Stimulated activated CD8-positive, alpha-beta memory T cell treated with anti-CD3 and anti-CD28 coated beads, Interleukin-12 subunit alpha, Interleukin-12 subunit beta, amount 100 ng/mL, for 4 hours (primary cell): ENCODE measurements at places on chromosomes 2 and 18.

DNA sequence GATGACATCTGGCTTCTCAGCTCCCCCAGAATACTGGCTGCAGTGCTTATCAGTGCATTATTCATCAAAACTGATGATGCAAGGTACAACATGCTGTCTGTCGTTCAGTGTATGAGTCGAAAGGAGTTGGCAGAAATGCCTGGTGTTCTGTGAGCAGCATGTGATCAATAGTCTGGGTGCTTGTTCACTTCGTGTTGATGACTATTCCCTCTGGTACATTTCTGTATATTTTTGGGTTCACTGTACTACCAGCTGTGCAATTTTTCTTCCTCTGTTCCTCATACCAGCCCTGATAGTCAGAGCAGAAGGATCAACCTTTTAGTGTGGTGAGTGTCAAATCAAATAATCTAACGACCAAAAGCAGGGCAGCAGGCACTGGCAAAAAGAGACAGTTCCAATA, 59.0 kb upstream of the KLHL14 start:
- no peak for DNase-seq

DNA sequence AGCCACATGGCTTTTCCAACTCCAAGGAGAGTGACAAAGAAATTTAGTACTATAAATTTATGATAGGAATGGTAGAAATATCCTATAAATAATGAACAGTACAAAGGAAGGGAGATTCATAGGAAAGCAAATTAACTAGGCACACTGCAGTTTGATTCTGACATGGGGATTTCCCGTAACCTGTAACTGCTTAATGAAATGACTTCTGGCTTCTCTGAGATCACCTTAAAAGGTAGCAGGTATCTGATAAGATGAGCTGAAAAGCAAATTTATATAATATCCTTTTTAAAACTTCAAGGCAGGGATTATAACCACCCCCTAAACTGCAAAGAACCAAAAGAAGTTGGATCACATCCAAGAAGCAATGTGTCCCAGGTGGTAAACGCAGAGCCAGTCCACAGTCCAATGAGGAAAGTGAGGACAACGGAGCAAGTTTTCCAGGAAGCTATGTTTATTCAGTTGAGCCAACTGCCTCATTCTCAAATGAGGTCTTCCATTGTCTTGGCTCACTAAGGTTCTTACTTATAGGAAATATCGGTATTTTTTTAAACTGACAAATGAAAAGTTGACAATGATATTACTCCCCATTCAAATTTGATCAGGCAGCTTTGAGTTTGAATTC, 43.0 kb downstream of the WIPF1 start:
- DNase-seq: no peak

DNA sequence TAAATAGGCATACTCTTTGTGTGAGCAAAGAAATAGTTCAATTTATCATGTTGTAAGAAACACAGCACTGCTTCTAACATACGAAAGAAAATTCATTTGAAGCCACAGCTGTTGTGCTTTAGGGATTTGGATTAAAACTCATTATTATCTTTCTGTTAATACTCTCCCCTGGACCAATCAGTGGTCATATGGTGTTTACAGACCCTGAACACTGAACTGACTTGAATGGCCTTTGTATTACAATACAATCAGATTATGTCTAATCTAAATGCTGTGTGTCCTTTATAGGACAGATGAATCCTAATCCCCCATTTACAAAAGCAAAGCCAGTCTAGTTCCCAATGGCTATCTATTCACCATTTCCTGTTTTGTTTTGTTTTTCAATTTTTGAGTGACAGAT, 36.5 kb downstream of the ZNF385B start:
- DNase-seq: no peak

- DNase-seq: no peak
Observed at GRCh38 chr2:170745305-170745704, 24.9 kb upstream of the ERICH2 start.

DNA sequence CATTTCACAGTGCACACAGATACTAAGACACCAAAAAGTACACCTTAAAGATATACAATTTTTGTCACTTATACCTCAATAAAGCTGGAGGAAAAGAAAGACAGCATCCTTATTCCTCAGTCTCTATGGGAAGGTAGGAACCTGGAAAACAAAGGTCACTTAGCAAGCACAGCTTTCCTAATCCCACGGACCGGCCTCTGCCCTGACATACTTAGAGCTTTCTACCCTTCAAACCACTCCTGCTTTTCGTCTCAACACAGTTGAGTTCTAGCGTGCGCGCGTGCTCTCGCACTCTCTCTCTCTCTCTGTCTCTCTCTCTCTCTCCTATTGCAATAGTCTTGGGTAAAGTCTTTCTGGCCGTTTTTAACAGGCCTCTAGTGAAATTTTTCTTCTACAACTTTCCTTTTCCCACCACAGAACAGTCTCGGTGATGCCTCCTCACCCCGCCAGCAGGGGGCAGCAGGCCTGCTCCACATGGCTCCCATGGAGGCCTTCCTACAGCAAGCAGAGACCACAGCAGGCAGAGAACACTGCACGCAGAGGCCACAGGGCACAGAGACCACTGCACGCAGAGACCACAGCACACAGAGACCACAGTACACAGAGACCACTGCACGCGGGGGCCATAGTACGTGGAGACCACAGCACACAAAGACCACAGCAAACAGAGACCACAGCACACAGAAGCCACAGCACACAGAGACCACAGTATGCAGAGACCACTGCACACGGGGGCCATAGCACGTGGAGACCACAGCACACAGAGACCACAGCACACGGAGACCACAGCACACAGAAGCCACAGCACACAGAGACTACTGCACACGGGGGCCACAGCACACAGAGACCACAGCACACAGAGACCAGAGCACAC, 106.9 kb downstream of the FBXO15 start:
- DNase-seq: peak; percentile 3

- no peak for DNase-seq
Observed at GRCh38 chr2:133097666-133098065, 427.7 kb upstream of the LYPD1 start.

- DNase-seq: no peak
Observed at GRCh38 chr18:11159844-11160243, 10.5 kb upstream of the PIEZO2 start.

GRCh38 chr18:9740071-9740470, 32.0 kb downstream of the RAB31 start:
- DNase-seq: no peak

DNA sequence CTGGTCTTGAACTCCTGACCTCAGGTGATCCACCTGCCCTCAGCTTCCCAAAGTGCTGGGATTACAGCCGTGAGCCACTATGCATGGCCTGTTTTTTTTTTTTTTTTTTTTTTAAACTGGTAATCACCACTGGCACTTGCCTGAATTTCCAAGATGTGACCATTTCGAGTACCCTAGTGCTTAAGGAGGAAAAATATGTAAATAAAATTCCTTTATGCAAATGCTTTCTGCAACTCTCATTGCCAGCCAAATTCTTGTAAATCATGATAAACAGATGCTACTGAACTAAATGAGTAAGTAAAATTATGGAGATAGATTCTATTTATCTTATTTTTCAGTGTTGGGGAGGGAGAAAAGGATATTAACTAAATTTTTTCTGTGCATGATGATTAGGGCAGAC, 18.6 kb downstream of the CDCA7 start:
- no peak for DNase-seq

GRCh38 chr2:28717339-28717758, 34.3 kb upstream of the PPP1CB start:
- DNase-seq: no peak

DNA sequence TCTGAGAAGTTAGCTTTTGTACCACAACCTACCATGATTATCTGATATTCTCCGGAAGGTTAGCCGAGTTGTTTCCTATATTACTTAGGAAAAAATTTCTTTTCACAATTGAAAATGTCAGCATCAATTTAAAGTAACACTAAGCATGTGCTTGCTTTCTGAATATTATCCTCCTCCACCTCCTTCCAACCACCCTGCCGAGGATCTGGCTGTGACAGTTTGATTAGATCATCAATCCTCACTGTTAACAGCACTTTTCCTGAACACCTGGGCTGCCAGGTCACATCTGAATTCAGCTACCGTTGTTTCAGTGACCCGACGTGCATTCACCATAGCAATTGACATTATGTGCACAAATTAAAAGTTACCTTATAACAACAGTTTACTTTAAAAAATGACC, 207.0 kb downstream of the ZNF407 start:
- DNase-seq: no peak

- no peak for DNase-seq
Observed at GRCh38 chr2:139156730-139157129, 376.5 kb upstream of the NXPH2 start.

DNA sequence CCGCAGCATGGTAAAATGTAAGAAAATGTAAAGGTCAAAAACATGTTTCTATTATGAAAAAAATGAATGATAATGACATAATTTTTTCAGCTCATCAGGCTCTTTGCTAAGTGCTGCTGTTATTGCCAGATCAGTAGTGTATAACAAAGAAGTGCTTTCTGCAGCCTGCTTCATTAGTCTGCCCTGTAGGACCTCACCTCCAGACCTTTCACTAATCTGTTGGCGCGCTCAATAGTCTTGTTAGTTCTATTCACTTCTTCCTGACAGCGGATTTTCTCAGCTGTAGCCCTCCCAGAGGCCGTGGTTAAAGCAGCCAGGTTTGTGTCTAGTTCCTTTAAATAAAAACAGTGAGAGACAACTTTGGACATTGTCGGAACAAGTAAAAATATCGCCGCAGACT, 97.7 kb downstream of the CDCA7 start:
- DNase-seq: no peak

DNA sequence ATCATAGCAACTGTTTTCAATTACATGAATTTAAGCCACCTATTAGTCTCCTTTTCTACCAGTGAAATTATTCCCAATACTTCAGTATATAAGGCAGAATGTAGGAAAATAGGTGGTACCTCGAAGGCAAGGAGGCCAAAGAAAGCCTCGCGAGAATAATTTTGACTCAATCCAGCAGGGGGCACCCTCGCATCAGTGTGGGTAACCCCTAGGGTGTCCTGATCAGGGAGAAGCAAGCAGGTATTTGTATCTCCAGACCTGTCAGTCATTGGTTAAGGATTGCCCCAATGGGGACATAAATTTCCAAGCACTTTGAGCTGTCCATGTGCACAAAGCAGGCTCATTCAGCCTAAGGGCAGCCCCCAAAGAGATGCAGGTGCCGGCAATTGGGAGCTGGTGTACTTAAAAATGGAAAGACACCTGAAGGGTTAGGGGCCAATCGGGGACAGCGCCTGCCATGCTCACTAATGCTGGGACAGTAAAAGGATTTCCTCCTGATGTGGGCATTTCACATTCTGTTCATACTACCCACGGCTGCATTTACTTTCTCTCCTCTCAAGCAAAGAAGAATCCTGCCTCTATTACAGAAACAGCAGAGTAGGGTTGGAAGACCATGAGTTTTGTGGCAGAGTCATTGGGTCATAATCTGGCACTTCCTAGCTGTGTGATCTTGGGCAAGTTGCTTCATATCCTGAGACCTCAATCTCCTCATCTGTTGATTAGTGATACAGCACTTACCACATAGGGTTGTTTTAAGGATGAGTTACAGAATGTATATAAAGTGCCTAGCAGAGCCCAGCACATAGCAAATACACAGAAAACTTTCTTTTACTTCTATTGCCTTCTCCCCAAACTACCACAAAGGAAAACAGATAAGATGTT, 136.1 kb downstream of the ICOS start:
- DNase-seq: no peak

- DNase-seq: no peak
Observed at GRCh38 chr2:84152462-84152861, 306.6 kb downstream of the SUCLG1 start.

- DNase-seq: no peak
Observed at GRCh38 chr18:63339920-63340484, 20.4 kb upstream of the BCL2 start.

- DNase-seq: no peak
Observed at GRCh38 chr18:59468821-59469220, 109.8 kb upstream of the LMAN1 start.

- no peak for DNase-seq
Observed at GRCh38 chr2:165239230-165239629, at the start of gene SCN2A. Gene SCN2A, plus strand, starts transcription at chr2:165239414. Its CDS starts 56,410 bp downstream, at chr2:165295824.

DNA sequence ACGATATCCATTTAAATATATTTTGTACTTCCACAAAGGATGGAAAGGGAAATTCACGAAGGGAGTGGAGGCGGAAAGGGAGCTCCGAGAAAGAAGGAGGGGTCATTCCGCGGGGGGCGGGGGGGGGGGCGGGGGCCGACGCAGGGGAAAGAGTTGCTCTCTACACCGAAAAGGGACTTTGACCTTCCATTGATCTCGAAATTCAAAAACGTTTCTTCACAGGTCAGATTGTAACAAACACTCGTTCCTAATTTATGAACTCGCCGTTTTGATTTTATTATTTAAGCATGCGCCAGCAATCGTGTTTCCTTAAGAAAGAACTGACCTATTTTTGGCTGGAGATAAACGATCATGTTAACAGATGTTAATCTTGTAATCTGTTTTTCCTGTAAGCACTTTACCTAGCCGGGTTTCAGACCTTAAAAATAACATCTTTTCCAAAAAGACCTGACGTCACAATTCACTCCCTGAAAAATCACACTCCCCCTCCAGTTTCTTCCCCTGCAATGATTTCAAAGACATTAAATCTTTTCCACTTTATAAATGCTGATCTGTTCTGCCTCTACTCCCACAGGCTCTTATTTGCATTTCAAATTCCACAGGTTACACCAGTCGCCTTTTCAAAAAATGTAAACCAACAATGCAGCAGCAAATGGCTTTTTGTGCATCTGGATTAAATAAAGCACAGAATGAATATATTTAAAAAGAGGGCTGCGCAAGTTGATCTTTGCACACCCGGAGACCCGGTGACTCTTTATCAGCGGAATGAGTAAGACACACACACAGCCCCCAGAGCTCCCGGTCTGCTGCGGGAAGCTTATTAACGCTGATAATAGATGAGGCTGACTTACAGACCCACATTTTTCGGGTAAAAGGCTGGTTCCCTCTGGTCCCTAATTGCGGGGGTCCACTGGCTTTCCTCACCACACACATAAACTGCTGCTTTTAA, 1.6 kb downstream of the ZNF516 start:
- DNase-seq: no peak

DNA sequence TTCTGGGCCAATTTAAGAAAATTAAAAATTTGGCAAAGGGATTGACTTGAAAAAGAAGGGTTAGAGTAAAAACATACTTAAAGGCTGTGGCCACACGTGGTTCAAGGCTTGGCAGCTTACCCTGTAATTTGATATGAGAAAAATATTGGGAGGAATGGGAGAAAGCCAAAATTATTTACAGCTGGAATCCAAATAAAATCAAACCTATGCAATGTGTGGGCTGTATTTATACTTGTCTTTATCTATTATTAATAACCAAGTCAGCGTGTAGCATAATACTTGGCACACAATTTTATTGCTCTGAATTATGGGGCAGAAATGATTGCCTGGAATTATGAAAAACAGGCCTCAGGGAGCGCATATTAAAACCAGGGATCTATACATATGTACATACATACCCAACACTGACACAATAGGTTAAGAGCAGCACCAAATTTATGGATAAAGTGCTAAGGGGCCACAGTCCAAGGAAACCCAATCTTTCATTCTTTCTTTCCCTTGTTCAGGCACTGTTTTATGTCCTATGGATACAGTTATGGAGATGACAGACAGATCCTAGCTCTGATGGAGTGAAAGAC, 35.6 kb downstream of the FAM124B start:
- DNase-seq: no peak

- peak; percentile 33 for DNase-seq
Observed at GRCh38 chr2:234288974-234289455, 207.9 kb downstream of the ARL4C start.

GRCh38 chr18:49846718-49847470, 33.6 kb upstream of the ACAA2 start:
- no peak for DNase-seq

- no peak for DNase-seq
Observed at GRCh38 chr18:74942319-74942910, 266.5 kb downstream of the PTGR3 start.
